Stimulated activated CD8-positive, alpha-beta memory T cell treated with anti-CD3 and anti-CD28 coated beads, Interleukin-2, amount 100 ng/mL, for 1 hour (primary cell): ENCODE measurements at places on chromosomes 5 and 9.

GRCh38 chr5:72006361-72006760 lies 100.9 kb upstream of the MAP1B start:
- DNase-seq: no peak

GRCh38 chr5:147576646-147577535 lies 67.0 kb upstream of the DPYSL3 start:
- DNase-seq: no peak

GRCh38 chr5:16754601-16755000 lies 137.8 kb upstream of the RETREG1 start:
- no peak for DNase-seq

DNA sequence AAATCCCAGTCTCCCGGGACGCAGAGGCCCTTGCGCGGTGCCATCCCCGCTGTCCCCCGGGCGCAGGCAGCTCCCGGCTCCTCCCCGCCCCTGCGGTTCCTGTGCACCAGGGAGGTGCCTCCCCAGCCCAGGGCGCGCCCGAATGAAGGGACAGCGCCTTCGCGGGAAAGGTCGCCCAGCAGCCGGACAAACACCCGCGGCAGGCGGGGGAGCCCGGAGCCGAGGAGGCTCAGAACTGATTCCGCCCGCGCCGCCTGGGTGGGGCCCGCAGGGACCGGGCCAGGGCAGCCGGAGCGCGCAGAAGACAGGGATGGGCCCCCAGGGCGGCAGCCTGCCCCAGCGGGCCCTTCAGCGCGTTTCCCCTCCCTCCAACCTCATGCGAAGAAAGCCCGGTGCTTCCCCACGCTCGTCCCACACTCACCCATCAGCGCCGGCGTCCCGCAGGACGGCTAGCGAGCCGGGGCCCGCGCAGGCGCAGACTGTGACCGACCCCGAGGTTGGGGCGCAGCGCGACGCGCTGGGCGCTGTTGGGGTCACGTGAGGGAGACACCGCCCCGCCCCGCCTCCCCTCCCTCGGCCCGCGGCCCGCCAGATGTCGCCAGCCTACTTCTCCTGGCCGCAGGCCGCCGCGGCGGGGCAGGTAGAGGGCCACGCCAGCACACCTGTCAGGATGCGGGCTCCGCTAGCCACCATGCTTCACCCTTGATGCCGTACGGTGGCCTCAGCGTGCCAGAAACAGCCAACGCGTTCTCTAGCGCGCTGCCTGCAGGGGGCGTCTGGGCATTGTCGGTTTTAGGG lies at the start of gene SLC25A51:
Gene SLC25A51 (minus strand): TSS at position 481 of the 798 bp plus-strand sequence. CDS start 15,577 bp downstream, outside the sequence.
- peak; percentile 93 for DNase-seq

DNA sequence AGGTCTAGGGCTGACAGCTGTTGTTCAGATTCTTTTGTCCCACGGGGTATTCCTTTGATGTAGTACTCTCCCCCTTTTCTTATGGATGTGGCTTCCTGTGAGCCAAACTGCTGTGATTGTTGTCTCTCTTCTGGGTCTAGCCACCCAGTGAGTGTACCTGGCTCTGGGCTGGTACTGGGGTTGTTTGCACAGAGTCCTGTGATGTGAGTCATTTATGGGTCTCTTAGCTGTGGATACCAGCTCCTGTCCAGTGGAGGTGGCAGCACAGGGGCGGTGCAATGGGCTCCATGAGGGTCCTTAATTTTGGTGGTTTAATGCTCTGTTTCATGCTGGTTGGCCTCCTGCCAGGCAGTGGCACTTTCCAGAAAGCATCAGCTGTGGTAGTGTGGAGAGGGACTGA lies 161.3 kb downstream of the CAVIN4 start:
- no peak for DNase-seq

- DNase-seq: no peak
Observed at GRCh38 chr5:139646912-139647505, 1.1 kb upstream of the CXXC5 start.

- DNase-seq: no peak
Observed at GRCh38 chr9:15136646-15137045, 170.4 kb downstream of the TTC39B start.

- peak; percentile 19 for DNase-seq
Observed at GRCh38 chr5:108728566-108729241, 19.0 kb upstream of the FER start.

- DNase-seq: no peak
Observed at GRCh38 chr9:129958796-129959195, 84.2 kb downstream of the FNBP1 start.

DNA sequence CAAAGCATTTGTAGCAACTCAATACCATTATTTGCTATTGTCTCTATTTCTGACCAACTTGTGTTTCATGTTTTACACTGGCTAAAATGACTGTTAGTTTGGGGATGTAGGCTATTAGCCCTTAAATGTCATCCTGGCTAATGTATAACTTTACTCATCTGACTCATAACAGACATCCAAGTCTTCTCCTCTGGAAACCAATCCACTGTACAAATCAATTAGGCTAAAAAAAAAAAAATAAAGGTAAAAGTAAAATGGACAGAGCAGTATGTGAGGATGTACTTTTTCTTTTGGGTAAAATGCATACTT lies 20.6 kb downstream of the MEGF9 start:
- DNase-seq: no peak

DNA sequence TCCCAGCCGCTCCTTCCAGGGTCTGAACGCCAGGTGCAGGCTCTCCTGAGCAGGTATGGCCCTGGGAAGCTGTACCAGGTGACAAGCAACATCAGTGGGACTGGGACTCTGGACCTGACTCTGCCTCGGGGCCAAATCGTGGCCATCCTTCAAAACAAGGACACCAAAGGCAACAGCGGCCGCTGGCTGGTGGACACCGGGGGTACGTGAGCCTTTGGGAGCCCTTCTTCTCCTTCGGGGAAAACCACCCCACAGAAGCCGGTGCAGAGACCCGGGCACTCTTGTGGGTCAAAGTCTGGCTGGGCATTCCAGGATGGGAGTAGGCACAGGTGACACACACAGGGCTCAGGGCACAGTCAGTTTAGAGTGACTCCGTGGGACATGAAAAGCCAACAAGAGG lies 45.8 kb downstream of the ARHGEF37 start:
- DNase-seq: no peak

GRCh38 chr5:35483191-35483590 lies 134.5 kb upstream of the SPEF2 start:
- no peak for DNase-seq

DNA sequence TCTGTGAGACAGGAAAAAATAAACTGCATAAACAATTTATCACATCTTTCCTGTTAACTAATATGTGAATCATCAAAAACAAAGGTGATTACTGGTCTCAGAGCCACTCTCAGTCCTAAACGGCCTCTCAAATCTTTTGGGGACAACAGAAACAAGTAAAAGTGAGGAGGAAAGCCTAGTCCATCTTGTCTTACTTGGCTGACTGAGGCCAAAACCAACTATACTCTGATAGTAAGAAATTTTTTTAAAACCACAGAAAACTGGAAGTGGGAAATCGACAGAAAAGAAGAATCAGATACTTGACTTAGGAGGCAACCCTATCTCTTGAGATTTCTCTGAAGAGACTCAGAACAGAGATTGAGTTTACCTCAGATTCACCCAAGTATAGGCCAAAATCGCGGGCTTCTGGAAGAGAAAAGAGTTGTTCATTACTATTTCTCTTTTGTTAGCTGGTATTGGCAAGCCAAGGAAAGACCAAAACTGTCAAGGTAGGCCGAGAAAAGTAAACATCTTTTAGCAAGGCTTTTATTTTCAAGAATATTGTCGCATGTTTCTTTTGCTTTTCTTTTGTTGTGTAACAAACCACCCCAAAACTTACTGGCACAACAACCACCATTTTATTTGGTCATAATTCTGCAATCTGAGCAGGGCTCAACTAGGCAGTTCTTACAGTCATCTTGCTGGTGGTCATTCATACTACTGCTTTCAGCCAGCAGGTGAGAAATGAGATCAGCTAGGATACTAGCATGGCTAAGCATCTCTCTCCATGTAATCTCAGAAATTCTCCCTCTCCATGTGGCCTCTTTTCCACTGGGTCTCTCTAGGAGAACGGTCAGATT lies 46.1 kb downstream of the RFX3 start:
- DNase-seq: no peak

GRCh38 chr5:9851458-9851857 lies 221.3 kb upstream of the TAS2R1 start:
- no peak for DNase-seq

DNA sequence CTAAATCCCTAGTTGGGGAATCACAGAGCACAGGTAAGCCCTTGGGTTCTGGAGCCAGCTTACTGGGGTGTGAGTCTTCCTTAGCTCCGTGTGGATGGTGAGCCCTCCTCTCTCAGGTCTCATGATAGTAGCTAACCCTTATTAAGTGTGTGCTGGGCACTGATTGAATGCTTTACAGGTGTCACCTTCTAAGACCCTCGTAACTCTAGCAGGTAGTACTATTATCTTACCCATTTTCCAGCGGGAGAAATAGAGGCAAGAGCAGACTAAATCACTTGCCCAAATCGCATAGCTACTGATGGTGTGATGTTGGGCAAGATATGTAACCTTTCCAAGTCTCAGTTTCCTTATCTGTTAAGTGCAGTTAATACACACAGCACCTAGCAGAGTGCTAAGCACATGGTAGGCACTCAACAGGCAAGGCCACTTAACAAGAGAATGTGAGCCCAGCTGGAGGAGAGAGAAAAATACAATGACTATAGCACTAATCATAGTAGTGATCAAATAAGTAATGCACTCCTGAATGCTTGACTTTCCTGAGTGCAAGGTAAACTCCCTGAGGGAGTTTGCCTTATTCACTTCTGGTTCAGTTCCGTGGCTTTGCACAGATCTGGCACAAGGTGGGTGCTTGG lies at the start of gene DCANP1:
Gene DCANP1 (minus strand): TSS at position 51 of the 632 bp plus-strand sequence. CDS start 240 bp downstream, outside the sequence.
- no peak for DNase-seq

- no peak for DNase-seq
Observed at GRCh38 chr9:85987236-85987635, 46.3 kb downstream of the NAA35 start.

DNA sequence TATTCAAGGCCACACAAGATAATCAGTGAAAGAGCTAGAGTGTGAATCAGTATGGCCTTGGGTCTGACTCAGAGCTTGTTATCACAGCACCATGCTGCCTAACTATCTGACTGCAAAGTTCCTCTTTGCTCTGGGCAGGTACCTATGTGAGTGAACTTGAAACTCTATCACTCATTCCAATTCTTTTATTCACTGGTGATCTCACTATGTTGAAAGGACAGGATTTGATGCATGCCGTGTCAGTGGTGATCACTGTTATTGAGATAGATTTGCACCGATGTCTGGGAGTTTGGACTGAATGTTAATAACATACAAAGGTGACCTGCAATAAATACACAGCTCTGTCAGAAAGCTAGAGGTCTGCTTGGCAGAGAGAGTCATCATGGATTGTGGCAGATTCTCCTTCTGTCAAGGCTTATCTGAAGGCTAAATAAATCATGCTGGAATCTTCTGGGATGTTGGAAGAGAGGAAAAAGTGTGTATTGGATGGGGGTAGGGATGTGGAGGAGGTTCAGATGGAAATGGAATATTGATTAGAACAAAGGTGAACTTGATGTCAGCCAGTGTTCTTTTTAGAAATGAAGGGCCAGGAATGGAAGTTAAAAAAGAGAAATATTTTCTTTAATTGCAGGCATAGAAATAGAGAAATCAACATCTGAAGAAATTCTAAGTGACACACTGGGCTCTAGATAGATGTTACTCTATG lies 91.8 kb upstream of the TNC start:
- no peak for DNase-seq

DNA sequence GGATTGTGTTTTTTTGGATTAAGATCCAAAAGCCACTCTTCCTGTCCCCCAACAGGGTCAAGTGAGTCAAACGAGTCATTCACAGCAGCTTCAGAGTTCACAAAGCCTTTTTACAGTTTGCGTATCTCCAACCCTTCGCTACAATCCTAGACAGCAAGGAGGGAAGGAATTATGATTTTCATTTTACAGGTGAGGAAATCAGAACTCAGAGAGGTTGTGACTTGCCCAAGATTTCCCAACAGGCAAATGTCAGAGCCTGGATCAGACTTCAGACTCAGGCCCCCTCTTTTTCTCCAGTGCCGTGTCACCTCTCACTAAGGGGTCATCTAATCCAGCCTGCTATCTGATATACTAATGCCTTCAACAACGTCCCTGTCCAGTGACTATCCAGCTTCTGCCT lies 72.1 kb upstream of the XPA start:
- DNase-seq: no peak

DNA sequence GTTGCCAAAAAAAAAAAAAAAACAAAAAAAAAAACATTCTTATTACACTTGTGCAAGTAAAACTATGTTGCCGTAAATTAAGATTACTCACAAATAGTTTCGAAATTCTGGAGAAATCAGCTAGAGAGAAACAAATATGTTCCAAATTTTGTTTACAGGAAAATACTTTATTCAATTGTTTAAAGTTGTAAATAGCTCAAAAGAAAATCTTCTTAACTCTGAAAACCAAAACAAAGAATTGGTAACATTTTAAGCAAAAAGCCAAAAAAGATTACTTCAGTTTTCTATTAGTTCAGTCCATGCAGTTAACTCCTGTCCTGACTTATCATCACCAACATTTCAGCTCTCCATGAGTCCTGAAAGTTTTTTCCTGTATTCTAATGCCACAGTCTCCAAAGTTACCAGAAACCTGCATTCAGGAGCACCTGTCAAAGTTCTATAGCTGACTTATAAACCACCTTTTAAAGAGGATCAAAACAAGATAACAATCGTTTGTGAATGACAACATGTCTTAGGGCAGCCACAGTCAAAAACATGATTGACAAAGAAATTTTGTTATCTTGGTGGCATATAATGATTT lies 194.1 kb downstream of the RANBP17 start:
- no peak for DNase-seq

- no peak for DNase-seq
Observed at GRCh38 chr5:24225051-24225450, 419.7 kb downstream of the CDH10 start.

GRCh38 chr5:170273968-170274710 lies 23.4 kb downstream of the LCP2 start:
- no peak for DNase-seq

- no peak for DNase-seq
Observed at GRCh38 chr9:135478829-135479468, 633 bp upstream of the PPP1R26 start.

GRCh38 chr9:119284118-119284517 lies 85.1 kb downstream of the BRINP1 start:
- no peak for DNase-seq

- no peak for DNase-seq
Observed at GRCh38 chr9:114722081-114722621, 40.2 kb upstream of the TEX48 start.

DNA sequence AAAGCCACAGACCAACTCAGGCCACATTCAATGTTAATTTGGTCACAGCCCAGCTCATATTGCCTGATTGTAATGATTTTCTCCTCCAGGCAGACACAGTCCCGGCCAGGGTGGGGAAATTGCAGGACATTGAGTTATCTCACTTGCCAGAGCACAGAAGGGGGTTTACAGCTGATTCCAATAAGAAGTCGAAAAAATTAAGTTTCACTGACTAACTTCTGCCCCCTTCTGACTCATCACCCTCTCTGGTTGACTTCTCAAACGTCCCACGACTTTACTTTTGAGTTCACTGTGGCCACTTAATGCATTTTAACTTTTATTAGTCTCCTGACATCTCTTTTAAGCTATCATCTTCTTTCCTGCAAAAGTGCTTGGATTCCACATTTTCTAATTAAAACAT lies 321.4 kb upstream of the WWC1 start:
- DNase-seq: no peak
